Chondrocyte (in vitro differentiated cells): ENCODE measurements at places on chromosomes 7 and 10. TPM values are rescaled to one million over a fixed set of nuclear protein-coding genes. Genes with fewer than 3 reads are reported as not detected.

ITGA8 gene
- total RNA-seq: 2.2 to 5.9 TPM (median 5.6 TPM) in 3 replicates

WDR91 gene
- 9.5 to 16.1 TPM (median 10.6 TPM) in 3 replicates for total RNA-seq

PTF1A gene
- not detected in 3 replicates for total RNA-seq

RPEL1 gene
- not detected in 3 replicates for total RNA-seq

TAS2R3 gene
- 0.52 to 2.9 TPM in 2 of 3 replicates, not detected in the other for total RNA-seq

IFIT1B gene
- not detected in 3 replicates for total RNA-seq

IKZF1 gene
- not detected in 3 replicates for total RNA-seq

TMEM270 gene
- 0.25 TPM in 1 of 3 replicates, not detected in the others for total RNA-seq

EBLN1 gene
- total RNA-seq: not detected in 3 replicates

PCLO gene
- total RNA-seq: 1.3 to 2.2 TPM (median 1.5 TPM) in 3 replicates

MUC12 gene
- total RNA-seq: not detected in 3 replicates

RARRES2 gene
- total RNA-seq: 1.4 to 1.9 TPM (median 1.8 TPM) in 3 replicates

SH2D4B gene
- 0.07 TPM in 1 of 3 replicates, not detected in the others for total RNA-seq

MET gene
- 22.0 to 25.1 TPM (median 23.6 TPM) in 3 replicates for total RNA-seq

MGAM2 gene
- total RNA-seq: not detected in 3 replicates

TMEM236 gene
- 0.07 to 0.23 TPM (median 0.22 TPM) in 3 replicates for total RNA-seq

WIPF3 gene
- 0.10 to 0.65 TPM (median 0.51 TPM) in 3 replicates for total RNA-seq

TRIM74 gene
- 0.49 to 0.75 TPM (median 0.60 TPM) in 3 replicates for total RNA-seq

PDK4 gene
- total RNA-seq: 1.9 to 8.6 TPM (median 7.3 TPM) in 3 replicates
